ENCODE measurements at places on chromosomes 6 and 20.

- no peak for DNase-seq
Measured at GRCh38 chr6:165864218-165864617, 201.2 kb upstream of the PDE10A start.

- no peak for DNase-seq
Measured at GRCh38 chr20:1933465-1933870, 38.3 kb downstream of the SIRPA start.

DNA sequence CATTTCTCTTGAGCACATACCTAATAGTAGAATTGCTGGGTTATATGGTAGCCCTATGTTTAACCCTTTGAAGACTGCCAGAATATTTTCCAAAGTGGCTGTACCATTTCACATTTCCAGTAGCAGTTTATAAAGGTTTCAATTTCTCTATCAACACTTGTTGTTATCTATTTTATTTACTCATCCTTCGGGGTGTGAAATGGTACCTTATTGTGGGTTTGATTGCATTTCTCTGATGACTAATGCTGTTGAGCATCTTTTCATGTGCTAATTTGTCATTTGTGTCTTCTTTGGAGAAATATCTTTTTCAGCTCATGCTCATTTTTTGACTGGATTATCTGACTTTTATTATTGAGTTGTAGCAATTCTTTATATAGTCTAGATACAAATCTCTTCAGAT, 5.4 kb downstream of the ENPP4 start:
- DNase-seq, result no peak

DNA sequence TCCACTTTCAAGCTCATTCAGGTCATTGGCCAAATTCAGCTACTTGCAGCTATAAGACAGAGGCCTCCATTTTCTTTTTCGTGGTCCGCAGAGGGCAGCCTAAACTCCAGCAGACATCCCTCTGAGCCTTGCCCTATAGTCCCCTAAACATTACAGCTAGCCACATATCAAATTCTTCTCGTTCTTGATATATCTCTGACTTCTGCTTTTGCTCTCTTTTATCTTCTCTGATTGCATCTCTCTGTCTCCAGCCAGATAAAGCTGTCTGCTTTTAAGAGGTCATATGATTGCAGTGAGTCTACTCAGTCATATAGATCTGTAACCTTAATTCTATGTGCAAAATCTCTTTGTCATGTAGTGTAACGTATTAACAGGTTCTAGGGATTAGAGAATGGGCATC, 358.4 kb upstream of the RGS17 start:
- DNase-seq, result no peak

GRCh38 chr6:160275511-160276003, 16.9 kb upstream of the SLC22A2 start:
- DNase-seq, result no peak

- no peak for DNase-seq
Measured at GRCh38 chr6:138160329-138161087, 1.2 kb upstream of the ARFGEF3 start.

DNA sequence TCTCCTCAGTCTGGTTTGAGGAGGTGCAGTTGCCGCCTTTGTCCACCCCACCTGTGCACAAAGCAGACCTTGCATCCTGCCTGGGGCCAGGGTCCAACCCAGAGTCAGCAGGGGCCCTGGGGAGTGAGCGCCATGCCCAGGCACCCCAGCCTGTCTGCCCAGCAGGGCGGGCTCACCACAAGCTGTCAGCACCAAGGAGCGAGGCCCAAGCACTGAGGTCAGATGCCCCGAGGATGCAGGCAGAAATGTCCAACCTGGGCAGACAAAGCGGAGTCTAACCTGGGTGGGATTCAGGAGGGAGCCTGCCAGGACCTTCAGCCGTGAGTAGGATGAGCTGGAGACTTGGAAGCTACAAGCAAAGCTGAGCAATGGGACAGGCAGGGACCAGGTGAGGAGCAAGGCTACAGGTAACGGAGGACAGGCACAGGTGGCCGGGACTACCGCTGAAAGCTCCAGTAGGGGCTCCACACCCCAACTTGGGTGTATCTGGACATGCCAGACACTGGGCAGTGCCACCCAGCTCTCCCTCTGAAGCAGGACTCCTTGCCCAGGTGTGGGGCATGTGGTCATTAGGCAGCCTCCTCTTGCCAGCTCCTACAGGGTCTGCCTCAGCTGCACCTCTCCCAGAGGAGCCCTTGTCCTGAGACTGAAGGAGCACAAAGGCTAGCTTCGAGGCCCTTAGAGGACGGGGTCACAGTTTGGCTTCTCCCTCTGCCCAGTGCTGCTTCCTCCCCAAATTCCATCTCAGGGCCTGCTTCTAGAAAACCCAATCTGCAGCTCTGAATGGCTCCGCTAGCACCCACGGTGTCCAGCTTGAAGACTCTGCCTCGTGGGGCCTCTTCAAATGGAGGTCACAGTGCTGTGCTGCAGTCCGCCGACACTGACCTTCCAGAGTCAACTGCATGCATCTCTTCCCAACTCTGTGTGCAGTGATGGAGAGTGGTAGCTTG, 210.6 kb upstream of the CDYL start:
- DNase-seq, result no peak

Data from D721Med (cell line).